ENCODE measurements at places on chromosomes 4 and X.

DNA sequence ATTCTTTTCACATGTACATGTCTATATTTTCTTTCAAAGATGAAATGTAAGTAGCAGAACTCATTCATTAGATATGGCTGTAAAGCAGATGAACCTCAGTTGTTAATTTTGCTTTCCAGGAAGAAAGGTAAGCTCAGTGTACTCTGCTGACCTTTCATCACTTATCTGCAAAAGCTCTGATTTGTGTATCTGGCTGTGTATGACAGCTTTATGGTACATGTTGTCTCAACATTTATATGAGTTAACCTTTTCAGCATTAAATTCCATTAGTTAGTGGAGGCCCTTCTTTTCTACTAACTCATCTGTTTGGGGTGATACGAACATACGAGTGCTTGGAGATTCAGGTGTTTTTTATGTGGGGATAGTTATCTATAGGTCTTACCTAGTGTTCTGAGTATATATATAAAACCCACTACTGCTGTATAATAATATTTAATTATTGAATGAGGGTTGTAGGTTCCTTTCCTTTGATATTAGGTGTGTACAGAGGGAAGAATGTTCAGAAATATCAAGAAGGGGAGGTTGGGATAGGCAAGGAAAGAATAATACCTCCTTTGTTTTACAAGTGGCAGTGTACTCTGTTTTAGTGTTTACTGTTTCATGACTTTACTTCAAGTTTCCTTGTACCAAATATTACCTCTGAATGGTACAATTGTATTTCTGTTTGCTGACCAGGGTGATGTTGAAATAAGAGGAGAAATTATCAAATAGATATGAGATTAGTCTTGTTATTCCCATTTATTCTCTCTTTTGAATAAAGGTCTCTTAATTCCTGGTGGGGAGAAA is 395.5 kb downstream of the ARHGAP24 start:
- no peak for DNase-seq

DNA sequence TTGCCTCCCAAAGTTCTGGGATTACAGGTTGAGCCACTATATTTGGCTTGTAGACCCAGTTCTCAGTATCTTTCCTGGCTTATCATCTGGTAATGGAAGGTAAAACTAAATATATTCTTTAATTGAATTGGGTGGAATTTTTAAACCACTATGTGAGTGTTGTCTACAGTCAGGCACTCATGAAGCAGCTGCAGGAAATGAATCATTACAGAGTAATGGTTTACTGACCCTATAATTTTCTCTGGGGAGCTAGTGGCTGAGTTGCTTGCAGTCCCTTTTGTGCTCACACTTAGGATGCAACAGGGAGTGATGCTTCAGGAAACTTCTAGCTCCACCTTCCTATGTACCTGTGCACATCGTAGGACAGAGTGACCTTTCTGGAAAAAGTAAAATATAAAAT is 4.1 kb upstream of the UGT2B7 start:
- DNase-seq = no peak

DNA sequence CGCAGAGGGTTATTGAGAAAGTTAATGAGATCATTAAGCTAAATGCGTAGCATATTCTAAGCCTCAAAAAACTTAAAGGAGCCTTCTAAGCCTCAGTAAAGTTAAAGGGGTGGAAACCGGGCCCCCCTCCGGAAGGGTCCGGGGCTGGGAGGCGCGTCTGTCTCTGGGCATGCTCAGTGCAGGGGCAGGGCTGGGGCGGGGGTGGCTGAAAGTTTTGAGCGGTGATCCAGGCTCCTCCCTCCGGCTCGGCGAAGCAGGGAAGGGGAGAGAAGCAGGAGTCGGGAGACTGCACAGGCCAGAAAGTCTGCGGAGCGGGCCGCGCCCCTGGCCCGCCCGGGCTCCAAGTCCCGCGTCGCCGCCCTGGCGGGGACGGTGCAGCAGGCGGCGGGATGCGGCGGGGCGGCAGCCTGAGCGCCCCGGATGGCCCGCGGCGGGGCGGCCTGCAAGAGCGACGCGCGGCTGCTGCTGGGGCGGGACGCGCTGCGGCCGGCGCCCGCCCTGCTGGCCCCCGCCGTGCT is at the start of gene EVC:
Gene EVC, plus strand, starts transcription at position 241 of the 518 bp plus-strand sequence. Its CDS starts 180 bp downstream, at position 421.
- DNase-seq = peak; percentile 77

DNA sequence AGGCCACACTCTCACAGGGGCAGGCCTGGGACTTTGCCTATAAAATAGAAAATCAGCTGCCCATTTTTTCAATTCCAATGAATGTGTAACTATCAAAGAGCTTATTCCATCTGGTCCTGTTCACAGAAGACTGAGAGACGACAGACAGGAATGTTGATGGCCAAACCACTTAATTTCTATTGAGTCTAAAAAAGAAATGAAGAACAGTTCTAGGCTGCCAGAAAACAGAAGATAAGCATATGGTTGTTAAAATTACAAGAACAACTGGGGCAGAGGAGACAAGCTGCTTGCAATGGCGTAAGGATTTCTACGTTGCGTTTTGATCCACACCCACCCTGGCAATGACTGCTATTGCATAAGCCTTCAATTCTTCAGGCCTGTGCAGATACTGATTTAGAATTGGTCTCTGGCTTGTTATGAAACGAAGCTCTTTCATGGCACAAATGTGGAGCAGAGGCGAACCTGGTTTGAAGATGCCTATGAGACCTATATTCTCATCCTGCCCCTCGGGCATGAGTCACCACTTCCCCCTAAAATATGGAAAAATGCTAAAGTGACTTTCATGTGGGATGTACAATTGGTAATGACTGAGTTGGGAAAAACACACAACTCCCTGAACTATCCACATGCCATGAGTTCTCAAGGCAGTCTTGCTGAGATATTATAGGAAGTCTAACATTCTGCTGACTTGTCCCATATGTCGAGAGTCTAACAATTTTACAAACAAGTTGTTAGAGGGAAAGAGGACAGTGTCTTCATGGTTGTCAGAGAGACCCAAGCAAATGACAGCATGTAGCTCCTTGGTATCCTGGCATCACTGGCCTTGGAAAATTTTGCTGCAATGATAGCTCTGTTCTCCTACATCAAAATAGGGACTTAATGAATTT is 37.9 kb upstream of the SORBS2 start:
- no peak for DNase-seq

DNA sequence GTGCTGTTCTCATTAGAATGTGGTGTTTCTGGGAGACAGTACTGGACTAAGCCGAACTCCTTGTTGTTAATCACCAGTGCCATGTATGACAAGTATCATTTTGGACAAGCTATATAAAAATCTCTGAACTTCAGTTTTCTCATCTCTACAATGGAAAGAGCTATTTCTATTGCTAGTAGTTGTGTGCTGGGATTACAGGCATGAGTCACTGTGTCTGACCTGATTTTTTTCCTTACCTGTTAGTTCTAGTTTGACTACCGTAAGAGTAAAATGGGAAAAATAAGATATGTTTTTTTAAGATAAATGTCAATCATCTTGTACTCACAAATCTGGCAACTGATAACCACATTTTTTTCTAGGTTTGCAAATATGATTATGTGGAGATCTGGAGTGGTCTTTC is 192.3 kb downstream of the TLL1 start:
- no peak for DNase-seq

- DNase-seq = peak; percentile 6
Observed at GRCh38 chr4:114890773-114891172, 222.6 kb downstream of the NDST4 start.

DNA sequence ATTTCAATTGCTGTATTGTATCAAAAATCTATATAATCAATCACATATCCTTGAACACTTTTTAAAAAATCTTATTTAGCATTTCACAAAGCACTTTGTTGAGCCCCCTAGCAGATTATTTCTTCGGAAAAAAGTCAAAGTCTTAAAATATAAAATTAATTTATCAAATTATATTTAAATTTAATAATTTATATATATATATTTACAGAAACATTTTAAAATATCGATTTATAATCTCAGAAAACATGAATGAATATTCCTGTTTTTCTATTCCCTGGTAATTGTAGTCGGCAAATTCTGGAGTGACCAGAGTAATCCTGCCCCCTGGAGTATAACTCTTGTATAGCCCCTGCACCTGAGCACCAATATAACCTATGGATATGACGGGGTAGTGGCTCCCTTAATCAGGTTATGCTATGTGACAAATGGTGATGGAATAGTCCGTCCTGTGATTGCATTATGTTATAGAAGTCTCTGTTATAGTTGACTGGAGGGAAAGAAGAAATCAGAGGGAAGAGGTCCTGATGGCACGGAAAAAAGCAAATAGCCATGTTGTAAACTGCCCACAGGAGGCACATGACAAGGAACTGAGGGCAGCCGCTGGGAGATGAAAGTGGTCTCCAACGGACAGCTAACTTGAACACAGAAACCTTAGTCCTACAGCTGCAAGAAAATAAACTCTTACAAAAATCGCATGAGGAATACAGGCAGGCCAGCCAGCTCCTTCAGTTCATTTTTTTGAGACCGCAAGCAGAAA is 1092.3 kb downstream of the ARAP2 start:
- peak; percentile 27 for DNase-seq

DNA sequence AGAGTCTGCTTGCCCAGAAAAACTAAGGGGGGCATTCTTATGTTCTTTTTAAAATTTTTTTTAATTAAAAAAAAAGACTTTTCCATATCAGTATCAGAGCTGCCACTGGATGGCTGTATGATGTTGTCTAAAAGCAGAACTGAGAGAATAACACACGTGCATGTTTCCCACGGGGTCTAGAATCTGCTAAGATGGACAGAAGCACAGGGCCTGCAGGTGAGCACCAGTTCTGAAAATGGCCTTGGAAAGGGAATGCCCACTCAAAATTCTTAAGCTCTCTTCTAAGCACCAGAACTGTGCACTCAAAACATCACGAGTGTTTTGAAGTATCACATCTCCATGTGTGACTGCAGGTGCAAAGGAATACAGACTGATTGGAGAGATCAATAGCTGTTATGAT is 61.1 kb downstream of the ARAP2 start:
- no peak for DNase-seq

- no peak for DNase-seq
Observed at GRCh38 chr4:189771696-189772361, 168.8 kb upstream of the FRG1 start.

DNA sequence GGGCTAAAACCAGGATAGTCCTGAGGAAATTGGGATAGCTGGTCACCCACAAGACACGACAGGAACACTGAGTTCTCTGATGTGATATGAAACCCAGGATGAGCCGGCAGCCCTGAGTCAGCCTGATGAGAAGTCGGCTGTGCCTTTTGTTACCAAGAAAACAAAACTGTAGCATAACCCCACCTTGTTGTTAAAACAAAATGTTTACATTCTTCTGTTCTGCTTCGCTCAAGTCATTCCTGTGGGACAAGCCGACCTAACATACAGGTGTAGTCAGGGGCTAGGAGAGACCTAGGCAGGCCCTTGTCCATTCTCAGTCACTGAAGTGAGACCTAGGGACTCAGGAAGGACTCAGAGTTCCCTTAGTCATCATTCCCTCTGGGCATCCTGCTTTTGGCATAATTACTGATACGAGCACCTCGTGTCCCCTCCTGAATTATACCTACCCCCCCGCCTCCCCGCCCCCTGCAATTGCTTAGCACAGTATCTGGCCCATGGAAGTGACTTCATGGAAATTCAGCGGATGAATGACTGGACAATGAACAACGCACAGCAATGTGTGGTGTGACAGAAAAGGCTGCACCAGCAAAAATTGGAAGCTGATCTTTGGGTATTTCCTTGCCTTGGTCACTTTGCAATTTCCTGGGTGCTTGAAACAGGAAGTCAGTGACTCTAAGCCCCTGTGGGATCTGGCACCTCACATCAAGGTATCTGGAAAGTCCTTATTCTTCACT is 31.9 kb upstream of the TLR2 start:
- DNase-seq = no peak

DNA sequence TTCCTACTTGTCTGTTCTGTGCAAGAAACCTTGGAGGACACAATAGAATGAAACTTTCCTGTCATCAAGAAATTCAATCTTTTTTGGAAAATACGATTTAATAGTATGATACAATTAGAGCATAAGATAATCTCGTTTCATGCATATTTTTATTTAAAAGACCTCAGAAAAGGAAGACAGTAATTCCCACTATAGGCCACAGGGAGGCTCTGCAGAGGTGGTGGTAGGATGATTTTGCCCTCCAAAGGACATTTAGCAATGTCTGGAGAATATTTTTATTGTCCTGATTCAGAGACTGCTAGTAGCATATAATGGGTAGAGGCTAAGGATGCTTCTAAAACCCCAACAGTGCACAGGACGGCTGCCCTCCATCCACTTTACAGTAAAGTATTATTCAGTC is 68.7 kb downstream of the PAK3 start:
- peak; percentile 52 for DNase-seq

GRCh38 chr4:160877087-160877790 is 1286.6 kb downstream of the FSTL5 start:
- no peak for DNase-seq

DNA sequence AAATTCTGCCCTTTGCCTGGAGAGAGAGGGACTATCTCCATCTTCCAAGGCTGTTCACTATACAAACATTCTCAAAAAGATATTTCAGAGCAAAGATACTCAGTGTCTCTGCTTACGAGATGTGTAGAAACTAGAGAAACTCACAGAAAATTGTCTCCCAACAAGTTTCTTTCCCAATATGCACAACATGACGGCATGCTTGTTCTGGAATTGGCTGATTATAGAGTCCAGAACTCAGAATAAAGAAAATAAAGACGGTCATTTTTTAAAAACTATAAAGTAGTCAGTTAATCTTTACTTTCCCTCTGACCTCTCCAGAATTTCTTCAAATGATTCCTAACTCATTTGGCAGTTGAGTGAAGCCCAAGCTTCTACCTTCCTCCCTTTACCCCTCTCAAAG is 285.5 kb upstream of the KLF3 start:
- no peak for DNase-seq

DNA sequence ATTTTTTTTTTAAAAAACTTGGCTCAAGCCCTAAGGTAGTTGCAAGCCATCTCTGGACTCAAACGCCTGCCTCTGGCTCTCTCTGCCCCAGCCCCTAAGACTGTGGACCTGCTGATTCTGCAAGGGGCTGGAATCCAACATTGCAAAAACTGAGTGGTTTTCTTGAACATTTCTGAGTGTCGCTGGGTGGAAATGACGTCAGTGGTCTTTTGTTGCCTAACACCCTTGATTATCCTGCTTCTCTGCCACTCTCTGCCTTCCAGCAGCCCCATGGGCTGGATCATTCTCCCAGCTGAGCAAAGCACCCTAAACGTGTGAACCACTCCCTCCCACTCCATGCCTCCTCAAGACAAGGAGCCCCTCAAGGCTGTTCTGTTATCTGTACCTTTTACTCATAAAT is 16.6 kb downstream of the BST1 start:
- no peak for DNase-seq

GRCh38 chr4:8541981-8542715 is 38.0 kb upstream of the GPR78 start:
- no peak for DNase-seq

DNA sequence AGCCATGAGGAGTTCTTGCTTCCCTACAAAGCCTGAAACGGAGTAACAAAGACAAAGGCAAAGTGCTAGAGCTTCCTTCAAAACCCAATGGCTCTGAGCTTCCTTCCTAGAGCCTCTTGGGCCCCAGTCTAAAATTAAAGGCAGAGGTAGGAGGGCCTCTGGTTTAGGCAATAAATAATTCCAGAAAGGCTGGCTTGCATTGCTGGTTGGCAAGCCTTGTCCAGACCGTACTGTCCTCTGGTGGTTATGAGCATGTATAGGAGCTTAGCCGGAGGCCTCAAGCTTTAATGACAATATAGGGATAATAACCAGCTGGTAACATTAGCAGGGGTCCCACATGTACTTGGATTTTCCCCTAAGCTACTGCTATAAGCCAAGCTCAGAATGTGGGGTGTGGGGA is 237.3 kb downstream of the AR start:
- no peak for DNase-seq

GRCh38 chr4:20528508-20528907 is 171.8 kb upstream of the PACRGL start:
- DNase-seq = no peak

GRCh38 chr4:124738994-124739393 is 26.5 kb upstream of the ANKRD50 start:
- no peak for DNase-seq

- peak; percentile 86 for DNase-seq
Observed at GRCh38 chrX:153875391-153876111, 10.4 kb downstream of the L1CAM start.
